Non-pigmented ciliary epithelial cell (primary cell): ENCODE measurements at places on chromosomes 5 and 9.

DNA sequence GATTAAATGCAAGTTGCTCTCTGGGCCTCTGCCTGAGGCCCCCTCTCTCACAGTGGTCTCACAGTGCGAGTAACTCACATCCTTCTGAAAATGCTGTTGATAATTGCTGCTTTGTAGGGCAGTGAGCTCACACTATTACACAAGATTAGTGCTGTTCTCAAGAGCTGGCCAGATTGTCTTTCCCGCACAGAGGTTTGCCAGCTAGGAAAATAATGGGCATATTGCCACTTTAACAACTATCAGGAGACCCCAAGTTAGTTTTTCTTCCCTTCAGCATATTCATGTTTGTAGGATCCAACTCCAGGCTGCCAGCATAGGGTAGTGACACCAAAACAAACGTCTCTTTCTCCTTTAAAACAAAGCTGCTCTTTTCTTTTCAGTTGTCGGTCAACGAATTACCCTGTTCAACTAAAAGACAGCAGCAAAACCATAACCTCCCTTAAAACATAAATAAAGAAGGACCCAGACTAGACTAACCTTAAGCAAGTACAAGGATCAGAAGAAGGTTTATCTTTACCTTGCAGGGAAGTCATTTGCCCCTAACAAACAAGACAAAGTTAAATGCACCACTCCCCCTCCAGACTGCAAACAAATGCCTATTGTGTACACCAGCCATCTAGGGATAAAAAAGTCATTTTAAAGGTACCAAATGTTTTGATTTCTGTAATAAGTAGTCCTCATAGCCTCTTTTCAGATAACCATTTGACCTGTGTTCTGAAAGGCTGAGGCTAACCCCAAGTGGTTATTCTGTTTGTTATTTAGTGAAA lies 91.4 kb downstream of the VCAN start:
- DNase-seq = no peak

- DNase-seq = no peak
Measured at GRCh38 chr5:87097664-87098063, 170.0 kb upstream of the RASA1 start.

GRCh38 chr9:34689116-34689470 lies 2.0 kb downstream of the CCL19 start:
- DNase-seq = no peak

DNA sequence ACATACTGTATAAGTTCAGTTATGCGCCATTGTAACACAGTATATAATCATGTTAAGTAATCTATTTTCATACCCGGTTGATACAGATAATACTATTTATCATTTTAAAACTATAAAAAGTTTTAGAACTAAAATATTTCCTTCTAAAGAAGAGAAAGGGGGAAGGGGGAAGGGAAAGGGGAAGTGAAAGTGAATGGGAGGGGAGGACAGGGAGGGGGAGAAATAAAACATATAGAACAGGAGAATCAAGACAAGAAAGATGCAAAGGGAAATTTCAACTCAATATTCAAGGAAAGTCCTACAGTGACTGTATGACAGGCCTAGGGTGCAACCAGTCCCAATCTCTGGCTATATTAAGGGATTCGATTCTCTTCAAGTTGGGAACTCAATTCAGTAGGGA lies 1278.8 kb downstream of the MAT2B start:
- no peak for DNase-seq

- DNase-seq = no peak
Measured at GRCh38 chr9:76004526-76004925, 114.1 kb downstream of the PCSK5 start.

- no peak for DNase-seq
Measured at GRCh38 chr5:58893551-58893950, 310.7 kb downstream of the RAB3C start.

- no peak for DNase-seq
Measured at GRCh38 chr5:1376981-1377380, 32.1 kb upstream of the CLPTM1L start.

DNA sequence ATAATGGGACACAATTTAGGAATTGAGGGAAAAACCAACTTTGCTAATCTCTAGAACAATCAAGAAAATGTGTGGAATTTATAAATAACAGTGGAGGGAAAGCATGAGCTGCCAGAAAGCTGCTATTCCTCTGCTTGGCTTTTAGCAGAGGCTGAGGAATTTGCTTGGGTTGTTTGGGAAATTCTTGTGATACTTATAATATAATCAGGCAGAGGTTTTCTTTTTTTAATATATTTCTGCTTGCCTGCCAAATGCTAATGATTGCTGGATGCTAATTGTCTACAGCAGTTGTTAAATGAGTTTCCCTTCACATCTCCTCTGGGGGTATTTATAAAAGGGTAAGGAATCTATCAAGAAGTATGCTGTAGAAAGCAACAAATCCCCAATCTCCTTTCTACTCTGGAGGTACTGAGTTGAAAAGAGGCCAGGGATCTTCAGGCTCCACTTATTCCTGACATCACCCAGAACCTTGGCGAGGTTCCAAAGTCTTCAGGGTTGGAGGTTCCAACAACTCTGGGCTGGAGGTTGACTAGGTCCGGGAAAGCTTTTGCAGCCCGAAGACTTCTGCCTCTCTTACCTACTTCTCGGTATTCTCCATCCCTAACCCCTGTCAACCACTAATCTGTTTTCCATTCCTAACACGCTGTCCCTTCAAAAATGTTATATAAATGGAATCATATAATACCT lies 60.4 kb upstream of the TMED7 start:
- no peak for DNase-seq

DNA sequence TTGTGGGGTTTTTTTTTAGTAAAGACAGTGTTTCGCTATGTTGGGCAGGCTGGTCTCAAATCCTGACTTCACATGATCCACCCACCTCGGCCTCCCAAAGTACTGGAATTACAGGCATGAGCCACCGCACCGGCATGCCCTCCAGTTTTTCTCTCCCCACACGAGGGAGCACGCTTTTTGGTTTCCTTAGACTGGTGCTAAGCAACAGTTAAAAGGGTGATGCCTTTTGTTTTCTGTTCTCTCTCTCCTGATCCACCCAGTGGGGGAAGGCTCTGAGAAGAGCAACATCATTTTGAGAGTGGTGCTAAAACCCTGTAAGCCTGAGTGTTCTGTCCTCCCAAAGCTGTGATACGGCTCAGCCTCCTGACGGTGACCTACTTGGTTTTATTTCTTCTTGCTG lies 146.6 kb downstream of the MAN2A1 start:
- no peak for DNase-seq

- no peak for DNase-seq
Measured at GRCh38 chr9:79378107-79378506, 193.7 kb upstream of the TLE4 start.

DNA sequence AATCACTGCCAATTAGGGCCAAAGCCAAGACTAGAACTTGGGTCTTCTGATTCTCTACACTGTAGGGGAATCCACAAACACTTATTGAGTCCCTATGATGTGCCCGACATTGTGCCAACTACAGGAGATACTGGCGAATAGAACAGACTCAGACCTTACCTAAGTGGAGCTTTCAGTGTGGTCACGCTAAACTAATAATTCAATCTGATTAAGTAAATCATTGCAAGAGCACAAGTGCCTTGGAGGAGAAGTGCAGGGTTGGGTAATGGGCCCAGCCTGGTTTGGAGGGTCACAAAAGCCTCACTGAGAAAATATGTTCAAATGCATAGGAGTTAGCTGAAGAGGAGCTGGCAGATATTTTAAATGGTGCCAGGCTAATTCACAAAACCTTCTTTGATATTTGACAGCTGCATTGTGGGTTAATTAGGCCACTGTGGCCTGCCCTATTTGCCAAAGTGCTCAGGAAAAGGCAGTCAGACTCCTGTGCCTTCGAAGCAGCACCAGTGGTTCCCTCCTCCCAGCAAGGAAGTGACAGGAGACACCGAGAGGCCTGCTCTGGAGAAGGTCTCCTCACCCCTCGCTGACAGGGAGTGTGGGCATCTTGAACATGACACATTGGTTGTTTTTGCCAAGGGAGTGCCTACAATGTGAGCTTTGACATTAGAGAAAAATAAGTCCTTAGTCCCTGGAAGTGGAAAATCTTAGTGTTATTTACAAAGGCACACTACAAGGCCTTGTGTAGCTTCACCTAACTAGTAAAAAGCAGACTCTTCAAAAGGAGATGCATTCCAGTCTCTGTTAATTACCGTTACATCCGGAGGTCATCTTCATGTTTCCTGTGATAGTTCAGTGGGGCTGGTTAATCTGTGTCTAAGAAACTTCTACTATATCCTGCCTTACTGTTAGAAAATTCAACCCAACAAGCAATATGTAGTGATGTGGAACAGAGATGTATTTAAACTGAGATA lies 24.1 kb upstream of the TRAF1 start:
- DNase-seq = no peak

DNA sequence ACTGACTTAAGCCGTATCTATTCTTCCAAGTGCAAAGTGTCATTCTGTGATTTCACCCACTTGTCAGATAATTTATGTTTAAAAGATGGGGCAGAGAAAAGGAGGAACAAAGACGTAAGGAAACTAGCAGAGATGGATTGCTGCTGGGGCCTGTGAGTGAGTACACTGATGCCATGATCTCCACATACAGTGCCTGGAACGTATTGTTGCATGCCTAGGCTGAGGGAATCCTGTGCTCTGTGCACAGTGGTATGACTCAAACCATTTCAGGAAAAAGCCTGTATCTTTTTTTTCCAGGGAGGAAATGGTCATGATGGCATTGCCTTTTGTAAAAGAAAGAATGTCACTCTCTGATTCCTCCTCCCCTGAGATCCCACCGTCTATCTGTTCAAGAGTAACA lies 359.5 kb upstream of the ADAMTS16 start:
- no peak for DNase-seq

GRCh38 chr9:83000765-83001164 lies 62.2 kb downstream of the RASEF start:
- DNase-seq = no peak

DNA sequence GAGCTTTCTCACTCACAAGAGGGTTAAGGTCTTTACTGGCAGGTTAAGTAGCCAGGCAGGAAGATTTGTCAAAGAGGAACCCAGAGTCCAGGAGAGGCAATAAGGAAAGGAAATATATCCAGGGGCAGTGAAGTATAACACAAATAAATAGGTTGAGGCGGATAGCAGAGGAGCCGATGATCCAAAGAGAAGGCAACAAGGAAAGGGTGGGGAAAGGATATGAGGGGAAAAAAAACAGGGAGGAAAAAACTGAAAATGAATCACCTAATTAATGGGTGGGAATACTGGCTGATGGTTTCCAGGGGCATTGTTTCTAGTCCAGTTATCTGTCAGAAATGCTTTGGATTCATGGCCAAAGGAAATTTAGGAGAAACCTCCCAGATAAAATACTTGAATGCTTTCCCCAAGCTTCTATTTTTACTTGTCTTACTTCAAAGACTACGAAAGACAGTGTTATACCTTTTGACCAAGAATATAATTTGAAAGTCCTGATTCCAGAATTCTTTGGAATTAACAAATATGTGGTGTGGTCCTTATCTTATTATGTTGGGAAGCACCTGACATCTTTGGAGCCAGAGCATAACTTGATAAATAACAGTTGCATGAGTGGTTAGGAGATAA lies 146.5 kb downstream of the AOPEP start:
- no peak for DNase-seq

GRCh38 chr5:142364251-142365145 lies 39.7 kb upstream of the SPRY4 start:
- no peak for DNase-seq
